H4 (cell line): ENCODE measurements at places on chromosomes 5 and 9.

DNA sequence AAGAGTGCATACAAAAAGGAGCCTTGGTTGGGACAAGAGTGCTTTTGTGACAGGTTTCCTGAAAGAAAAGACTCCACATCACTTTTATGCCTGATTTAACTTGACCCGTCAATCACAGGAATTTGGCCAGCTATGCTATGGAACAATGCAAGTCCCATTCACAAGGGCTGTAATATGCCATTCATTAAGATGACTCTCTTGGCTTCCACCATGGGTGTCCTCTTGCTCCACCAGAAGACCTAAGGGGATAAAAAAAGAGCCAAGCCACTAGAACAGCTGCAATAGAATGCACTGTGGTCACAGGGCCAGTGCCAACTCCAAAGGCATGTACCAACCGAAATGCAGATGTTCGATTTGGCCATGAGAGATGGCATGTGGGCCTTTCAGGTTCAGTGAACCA lies 480.1 kb upstream of the MPDZ start:
- DNase-seq: no peak

DNA sequence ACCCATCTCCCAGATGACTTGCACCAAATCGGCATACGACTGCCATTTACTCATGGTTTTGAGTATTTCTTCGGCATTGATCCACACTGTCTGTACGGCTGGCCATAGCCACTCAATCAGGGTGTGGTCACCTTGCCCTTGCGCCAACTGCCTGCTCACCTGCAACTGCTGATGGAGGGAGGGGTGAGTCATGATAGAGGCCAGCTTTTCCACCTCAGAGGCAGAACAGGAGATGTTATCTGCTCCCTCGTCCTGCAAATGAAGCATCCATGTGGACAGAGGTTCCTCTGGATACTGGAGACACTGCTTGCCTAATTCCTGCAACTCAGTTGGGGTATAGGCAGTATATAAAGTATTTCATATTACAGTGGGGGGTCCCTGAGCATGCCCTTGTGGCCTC lies 85.6 kb upstream of the ATP10B start:
- DNase-seq: no peak

DNA sequence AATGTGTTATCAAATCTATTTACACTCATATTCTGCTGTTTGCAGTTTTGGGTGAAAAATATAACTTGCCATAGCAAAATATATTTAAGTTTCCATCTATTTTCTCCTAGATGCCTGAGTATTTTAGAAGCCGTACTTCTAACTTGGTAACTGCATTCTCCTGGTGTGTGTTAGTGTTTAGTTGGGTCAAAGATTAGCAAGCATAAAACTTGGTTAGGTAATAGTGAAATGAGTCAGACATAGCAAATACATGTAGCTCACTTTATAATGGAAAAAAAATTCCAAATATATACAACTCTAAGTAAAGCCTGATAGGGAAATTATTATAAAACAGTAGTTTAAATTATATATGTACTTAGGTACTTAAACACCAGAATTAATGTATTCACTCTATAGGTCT lies 640.7 kb upstream of the ST8SIA4 start:
- no peak for DNase-seq

DNA sequence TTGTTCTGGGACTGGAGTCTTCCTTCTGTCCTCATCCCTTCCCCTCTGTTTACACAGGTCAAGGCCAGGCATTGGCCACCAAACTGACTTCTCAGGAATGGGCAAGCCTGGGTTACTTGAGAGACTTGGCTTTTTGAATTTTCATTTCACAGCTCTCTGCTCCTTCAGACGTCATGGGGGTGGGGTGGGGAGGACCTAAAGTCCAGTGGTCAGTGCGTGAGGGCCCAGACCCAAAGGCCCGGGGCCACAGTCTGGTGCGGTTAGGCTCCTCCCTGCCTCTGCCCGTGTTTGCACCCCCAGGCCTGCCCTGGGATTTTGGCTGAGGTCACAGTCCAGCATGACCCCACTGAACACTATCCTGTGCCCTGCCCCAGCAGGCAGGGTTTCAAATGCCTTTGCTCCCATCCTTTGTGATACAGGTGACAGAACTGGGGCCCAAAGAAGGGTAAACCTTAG lies 4.1 kb upstream of the CXXC5 start:
- no peak for DNase-seq

- DNase-seq: no peak
Measured at GRCh38 chr9:22203371-22204138, 194.4 kb upstream of the CDKN2B start.

DNA sequence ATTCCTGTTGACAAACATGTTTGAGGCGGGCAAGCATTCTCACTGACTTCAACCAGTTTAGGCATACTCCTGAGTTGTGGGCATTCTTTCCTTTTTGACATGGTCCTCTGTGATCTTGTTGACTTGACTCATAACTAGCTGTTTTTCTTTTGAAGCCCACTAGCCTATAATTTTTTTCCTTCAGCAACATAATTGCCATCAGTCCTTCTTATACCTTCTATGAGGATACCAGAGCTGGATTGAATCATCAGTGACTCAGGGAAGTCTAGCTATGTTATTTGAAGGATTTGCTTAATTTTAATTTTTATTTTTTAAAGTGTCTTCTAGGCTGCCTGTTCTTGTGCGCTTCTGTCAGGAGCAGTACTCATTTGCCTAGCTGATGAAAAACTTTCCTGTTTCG lies 259.5 kb downstream of the NR3C1 start:
- no peak for DNase-seq

GRCh38 chr5:137822158-137822764 lies 45.4 kb upstream of the MYOT start:
- DNase-seq: peak; percentile 46

GRCh38 chr9:28059192-28059591 lies 485.9 kb upstream of the C9orf72 start:
- no peak for DNase-seq

DNA sequence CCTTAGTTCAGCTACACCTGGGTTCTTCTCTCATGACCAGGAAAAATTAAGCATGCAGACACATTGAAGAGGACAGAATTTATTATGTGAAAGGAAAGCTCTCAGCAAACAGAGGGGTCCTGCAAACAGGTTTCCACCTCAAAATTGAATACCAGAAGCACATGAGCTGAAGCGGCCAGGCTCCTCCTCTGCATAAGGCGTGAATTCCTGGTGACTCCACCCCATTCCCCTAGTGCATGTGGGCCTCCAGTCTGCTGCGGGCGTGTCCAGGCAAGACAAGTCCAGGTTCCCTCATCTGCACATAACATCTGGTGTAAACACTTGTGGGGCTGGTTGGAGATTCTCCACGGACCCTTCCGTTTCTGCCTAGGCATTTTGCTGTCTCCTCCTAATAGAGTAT lies 1156.4 kb downstream of the FOXD4L5 start:
- DNase-seq: no peak

- no peak for DNase-seq
Measured at GRCh38 chr9:77997611-77998284, 33.9 kb downstream of the GNAQ start.

DNA sequence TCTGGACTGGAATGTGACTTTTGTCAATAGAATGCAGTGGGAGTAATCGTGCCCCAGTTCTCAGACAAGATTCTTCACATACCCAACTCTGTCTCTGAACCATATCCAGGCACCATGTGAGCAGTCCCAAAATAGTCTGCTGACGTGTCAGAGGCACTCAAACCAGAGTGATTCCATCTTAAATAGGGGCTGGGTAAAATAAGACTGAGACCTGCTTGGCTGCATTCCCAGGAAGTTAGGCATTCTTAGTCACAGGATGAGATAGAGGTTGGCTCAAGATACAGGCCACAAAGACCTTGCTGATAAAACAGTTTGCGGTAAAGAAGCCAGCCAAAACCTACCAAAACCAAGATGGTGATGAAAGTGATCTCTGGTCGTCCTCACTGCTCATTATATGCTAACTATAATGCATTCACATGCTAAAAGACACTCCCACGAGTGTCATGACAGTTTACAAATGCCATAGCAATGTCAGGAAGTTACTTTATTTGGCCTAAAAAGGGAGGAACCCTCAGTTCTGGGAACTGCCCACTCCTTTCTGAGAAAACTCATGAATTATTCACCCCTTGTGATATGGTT lies 16.9 kb upstream of the PLCXD3 start:
- peak; percentile 90 for DNase-seq

DNA sequence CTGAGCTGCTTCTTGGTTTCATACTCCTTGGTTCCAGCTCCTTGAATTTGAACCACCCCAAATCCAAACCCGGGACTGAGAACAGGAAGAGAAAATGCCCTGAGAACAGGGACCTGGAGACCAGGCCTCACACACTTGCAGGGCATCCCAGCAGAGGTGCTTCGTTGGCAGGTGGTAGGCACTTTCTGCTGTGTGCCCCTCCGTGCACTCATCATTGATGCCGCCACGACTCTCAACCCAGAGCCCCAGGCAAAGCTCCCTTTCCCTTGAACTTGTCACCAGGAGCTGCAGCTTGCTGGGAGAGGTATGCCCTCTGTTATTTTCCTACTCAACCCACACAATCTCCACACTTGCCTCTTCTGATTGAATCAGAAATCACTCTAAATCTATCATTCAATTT lies 217.8 kb upstream of the IRX1 start:
- DNase-seq: no peak

DNA sequence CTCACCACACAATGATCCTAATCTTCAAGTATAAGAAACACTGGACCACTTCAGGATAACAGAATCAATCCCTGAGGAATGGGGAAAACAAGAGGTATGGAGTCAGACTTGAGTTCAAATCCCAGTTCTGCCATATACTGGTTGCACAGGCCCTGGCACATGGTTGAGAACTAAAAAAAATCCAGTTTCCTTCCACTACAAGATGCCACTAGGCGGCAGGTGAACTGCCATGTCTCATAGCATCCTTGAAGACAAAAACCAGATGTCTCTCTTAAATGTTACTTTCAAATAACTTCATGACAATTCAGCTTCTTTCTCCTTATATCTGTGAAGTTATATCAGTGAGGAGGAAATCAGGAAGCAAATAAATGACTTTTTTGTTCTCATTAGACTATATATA lies 11.0 kb downstream of the DEPDC1B start:
- DNase-seq: no peak

GRCh38 chr5:2749514-2750025 lies 1.9 kb downstream of the IRX2 start:
- no peak for DNase-seq

DNA sequence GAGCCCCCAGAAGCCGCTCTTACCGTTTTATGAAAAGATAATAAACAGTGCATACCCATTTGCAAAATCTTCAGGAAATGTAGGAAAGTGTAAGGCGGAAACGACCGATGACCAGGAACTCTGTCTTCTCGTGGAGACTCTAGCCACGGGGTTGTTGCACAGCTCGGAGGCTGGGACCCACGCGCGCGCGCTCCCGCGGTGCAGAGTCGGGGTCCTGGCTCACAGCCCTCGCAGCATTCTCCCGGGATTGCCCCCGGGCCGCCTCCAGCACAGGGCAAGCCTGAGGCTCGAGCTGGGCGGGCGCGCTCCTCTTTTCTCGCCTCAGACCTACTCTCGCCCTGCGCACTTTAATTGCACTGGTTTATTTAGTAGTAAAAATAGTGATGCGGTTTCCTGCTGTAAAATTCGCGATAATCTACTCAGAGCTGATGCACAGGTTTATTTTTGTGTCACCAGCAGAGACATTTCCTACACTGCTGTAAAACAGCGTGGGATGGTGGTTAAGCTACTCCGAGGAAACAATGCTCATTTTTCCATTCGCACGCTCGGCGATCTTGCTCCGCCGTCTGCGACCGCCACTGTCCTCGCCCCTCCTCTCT lies 15.5 kb downstream of the TRIM7 start:
- DNase-seq: no peak

DNA sequence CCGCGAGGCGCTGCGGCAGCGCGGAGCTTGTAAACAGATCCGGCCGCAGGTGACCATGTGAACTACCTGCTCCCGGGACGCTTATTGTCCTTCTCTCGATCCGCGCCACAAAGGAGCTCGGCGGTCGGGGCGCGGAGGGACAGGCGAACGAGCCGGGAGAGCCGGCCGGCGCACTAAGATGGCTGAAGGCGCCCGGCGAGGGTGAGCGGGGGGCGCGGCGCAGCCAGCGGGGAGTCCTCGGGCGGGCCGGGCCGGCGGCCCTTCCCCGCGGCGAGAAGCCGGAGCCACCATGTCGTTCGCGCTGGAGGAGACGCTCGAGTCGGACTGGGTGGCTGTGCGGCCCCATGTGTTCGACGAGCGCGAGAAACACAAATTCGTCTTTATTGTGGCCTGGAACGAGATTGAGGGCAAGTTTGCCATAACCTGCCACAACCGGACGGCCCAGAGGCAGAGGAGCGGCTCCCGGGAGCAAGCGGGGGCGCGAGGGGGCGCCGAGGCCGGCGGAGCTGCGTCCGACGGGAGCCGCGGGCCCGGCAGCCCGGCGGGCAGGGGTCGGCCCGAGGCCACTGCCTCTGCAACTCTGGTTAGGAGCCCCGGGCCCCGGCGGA lies 535 bp downstream of the JMY start:
- DNase-seq: no peak

GRCh38 chr5:128395073-128395472 lies 143.0 kb downstream of the FBN2 start:
- DNase-seq: no peak

- no peak for DNase-seq
Measured at GRCh38 chr5:139600336-139600949, 39.3 kb downstream of the UBE2D2 start.

DNA sequence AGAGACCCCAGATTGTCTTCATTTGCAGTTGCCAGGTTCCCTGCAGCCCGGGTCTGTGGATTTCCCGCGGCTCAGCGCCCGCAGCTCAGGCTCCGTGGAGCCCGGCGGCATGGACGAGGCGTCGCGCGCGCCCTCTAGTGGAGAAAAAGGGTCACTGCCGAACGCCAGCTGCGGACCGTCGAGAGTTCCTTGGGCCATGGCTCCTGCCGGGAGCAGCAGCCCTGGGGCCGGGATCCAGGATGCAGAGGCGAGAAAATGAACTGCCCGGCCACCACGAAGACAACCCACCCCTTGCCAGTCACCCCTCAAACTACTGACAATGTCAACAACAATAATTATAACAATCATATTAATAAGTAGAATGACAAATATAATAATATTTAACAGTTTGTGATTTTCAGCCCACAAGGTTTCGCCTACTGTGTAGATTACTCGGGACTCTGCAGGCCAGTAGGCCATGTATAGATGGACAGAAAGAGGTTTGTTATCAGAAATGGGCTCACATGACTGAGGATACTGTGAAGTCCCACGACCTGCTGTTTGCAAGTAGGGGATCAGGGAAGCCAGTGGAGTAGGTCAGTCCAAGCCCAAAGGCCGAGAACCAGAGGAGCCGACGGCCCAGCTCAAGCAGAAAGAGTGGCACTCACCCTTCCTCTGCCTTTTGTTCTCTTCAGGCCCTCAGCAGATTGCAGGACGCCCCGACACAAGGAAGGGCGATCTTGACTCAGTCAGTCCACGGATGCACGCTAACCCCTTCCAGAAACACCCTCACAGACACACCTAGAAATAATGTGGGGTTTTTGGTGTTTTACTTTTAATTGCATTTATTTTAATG lies 43.1 kb downstream of the BOD1 start:
- DNase-seq: peak; percentile 49

DNA sequence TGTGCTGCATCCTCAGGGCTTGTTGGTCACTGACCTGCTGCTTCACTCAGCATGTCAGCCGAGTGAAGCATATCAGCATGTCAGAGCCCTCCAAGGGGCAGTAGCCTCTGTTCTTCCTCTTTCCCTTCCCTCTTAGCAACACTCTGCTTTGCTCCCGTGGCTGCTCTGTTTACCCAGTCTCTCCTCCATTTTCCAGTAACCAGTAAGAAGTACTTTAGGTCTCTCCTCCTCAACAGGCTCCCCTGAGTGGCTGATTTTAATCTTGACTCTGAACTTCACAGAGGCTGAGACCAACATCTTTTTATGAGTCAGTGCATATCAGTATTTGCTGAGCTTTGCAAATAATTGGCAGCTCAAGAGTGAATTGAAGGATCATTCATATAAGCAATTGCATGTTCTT lies 18.6 kb upstream of the ADRB2 start:
- DNase-seq: no peak
